Activated T-helper 9 cell treated with anti-CD3 and anti-CD28 coated beads, Interleukin-2, amount 50 U/mL, for 16 hours (primary cell): ENCODE measurements at places on chromosomes 3 and 15.

GRCh38 chr3:112128843-112129727 is 4.0 kb downstream of the GCSAM start:
- peak; percentile 16 for DNase-seq

GRCh38 chr3:86978111-86978551 is 12.8 kb downstream of the VGLL3 start:
- no peak for DNase-seq

DNA sequence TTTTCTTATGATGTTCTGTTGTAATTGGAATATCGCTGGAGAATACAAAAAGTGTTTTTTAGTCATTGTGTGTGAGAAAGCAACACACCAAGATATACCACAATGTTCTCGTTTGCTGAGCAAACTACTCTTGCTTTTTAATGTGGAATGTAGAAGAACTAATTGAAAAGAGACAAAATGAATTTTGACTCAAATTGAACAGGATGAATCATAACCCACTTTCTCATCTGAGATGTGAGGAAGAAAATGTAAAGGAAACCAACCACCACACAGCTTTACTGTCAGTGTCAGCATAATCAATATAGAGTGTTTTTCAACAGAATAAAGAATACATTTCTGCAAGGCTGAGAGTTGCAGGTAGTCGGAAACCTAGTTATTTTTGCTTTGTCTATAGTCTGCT is 448.8 kb upstream of the TPRG1 start:
- DNase-seq = no peak

- no peak for DNase-seq
Measured at GRCh38 chr3:167909952-167910351, 174.4 kb downstream of the SERPINI1 start.

DNA sequence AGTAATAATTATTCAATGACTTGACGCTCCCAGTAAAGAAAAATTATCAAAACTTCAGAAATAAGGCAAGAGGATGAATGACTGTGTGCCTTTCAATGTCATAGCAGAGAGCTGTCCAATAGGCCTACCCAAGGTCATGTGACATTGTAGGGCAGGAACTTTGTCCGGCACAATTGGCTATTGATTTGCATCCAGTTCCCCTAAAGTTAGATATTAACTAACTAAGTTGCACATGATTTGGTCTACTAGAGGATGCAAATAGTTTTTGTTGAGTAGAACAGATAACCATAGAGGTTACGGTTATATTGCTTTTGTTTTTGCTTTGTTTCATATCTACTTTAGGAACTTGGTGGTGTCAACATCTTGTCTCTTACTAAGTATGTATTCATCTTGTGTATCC is 127.9 kb upstream of the PFN2 start:
- no peak for DNase-seq

DNA sequence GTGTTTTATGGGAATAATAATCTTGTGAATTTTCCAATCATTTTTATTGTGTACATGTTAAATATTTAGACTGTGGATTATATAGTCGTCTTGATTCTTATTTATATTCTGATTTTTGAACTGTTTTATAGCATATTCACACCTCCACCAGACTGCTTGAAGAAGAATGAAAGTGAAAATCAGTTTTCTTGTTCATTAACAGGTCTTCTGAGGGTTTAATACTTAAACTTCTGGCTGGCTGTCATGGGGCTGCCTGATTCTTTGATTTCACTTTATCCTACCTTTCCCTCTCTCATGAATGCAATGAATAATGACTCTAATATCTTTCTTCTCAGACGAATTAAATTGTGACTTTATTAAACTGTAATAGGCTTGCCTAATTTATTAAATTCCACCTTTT is 56.2 kb downstream of the ATP2C1 start:
- DNase-seq = no peak
